Neural progenitor cell (in vitro differentiated cells): ENCODE measurements at places on chromosomes 16 and 17.

GRCh38 chr17:71759422-71760060 lies 361.3 kb upstream of the SOX9 start:
- no peak for DNase-seq

DNA sequence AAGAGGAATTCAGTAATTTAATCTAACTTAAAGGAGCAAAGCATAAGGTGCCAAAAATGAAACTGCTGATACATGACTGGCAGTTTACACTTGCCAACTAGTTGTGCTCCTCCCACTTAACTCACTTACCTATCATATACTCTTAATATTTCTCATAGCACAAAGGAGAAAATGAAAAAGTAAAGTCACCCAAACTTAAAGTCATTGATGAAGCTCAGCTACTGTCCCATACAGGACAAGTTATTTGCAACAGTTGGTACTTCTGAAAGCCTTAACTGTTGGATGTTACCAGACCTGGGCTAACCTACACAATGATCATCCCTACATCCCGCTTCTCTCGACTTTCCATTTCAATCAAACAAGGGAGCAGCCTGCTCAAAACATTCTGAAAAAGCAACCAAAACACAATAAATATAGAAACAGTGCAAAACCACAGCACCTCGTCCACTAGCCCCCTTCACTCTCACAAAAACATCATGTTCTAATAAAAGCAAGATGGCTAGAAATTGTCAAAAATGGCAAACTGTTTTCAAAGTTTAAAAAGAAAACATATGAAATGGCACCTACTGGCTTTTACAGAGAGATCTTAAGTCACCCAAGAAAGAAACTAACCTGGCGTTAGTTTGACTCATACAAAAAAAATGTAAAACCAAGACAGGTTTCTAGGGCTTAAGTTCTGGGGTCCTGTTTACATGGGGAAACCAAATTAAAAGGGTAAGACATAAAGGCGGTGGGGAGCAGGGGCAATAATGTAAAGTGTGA lies 868 bp downstream of the MED13 start:
- DNase-seq = no peak

GRCh38 chr16:89189358-89190025 lies 10.8 kb downstream of the SLC22A31 start:
- no peak for DNase-seq

DNA sequence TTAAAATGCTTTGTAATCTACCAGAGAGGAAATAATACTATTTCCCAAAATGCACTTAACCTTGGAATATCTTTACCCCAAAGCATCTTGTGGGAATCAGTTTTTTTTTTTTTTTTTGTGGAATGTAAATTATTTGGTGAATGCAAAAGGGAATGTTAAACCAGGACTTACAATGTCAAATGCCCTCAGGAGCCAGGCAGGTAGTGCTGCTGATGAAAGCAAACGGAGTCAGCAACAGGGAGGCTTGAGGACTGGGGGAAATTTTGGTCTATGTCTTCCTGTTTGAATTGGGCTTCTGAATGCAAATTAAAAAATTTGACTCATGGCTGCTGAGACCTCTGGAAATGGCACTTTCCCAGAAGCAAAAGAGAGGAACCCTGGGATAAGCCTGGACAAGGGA lies 96.5 kb upstream of the NLRP1 start:
- DNase-seq = no peak

GRCh38 chr17:12386225-12386624 lies 279.5 kb upstream of the MYOCD start:
- DNase-seq = no peak

DNA sequence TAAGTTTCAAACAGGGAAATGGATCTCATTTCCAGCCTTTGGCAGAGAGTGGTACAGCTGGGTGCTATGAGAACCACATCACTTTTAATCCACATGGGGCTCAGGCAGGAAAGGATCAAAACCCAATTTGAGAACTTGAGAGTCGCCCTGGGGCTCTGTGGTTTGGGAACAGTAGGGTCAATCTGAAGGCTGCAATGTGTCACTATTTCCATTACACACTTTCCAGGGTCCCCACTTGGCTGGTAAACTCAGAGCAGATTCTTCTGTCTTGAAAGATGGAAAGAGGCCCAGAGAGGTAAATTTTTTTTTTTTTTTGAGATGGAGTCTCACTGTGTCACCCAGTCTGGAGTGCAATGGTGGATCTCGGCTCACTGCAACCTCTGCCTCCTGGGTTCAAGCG lies 6.7 kb upstream of the HIGD1B start:
- no peak for DNase-seq

GRCh38 chr17:66791347-66791746 lies 43.6 kb upstream of the CACNG5 start:
- DNase-seq = no peak

- DNase-seq = peak; percentile 47
These were observed 12.8 kb upstream of the PRR14 start for GRCh38 chr16:30637944-30638343.

DNA sequence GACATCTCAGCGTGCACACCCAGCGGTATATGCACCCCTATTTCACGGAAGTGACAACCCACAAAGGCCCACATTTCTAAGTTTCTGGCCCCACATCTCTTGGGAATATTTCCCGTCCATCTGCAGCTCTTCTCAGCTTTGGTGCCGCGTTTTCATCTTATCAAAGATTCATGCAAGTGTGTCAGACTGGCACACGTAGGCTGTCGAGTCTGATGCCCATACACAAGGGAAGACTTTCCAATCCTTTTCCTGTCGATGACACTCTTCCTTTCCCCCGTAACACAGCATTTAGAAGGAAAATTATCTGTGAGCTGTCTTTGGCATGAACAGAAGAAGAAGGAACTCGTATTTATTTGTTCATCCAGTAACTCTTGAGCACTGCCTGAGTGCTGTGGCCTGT lies 83.0 kb downstream of the SHISA6 start:
- no peak for DNase-seq

DNA sequence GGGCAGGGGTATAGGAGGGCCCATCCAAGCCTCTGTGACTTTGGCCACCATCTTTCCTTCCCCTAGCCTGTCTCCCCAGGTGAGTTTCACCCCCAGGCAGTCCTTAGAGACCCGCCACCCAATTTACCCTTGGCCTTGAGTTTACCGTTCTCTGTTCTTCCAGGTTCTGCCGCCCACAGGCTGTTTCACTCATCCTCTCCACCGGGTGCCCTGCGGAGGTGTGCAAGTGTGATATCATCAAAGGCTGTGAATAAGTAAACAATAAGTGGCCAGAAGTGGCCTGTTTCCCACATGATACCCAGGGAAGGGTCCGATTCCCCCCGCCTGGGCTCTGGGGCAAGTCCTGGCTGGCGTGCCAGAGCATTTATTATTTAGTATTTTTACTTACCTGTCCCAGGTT lies 15.1 kb upstream of the TLCD3B start:
- no peak for DNase-seq

DNA sequence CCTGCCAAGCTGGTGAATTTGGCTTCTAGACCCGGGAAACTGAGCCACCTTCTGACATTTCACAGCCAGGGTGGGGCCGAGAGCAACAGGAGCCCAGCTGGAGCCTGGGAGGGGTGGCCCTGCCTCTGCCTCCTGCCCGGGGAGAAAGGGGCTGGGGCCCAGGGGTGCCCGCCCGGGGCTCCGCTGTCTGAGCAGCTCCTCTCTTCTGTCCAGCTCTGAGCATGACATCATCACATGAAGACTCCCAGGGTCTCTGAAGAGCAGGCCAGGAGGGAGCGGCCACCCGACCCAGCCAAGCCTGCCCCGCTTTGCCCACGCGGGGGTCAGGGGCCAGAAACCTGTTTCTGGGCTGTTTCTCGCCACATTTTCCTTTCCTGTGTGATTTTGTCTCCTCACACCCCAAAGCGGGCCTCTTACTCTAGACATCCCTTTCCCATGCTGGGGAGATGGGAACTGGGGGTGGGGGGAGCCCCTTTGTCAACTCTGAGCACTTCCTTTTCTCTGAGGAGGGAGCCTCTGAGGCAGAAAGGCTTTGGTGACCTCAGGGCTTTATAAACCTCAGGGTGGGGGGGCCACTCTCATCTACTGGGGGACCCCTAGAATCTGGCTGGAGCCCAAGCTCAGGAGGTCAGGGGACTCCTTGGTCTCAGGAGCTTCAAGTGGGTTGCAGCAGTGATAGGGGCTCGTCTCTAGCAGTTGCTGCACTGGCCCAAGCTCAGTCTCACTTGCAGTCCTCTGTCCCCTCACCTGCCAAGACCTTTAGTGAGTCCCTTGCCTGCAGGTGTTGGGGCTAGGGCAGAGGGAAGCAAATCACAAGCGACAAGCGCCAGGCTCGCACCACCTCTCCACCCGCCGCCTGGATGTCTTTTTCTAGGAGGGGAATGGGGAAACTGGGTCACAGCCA lies 7.6 kb downstream of the UBALD2 start:
- DNase-seq = no peak

GRCh38 chr16:48225456-48225855 lies 18.6 kb upstream of the LONP2 start:
- DNase-seq = no peak

GRCh38 chr17:28846231-28846630 lies 3.6 kb upstream of the FAM222B start:
- no peak for DNase-seq

- DNase-seq = peak; percentile 67
These were observed 2.9 kb upstream of the TTYH2 start for GRCh38 chr17:74210191-74211140.

DNA sequence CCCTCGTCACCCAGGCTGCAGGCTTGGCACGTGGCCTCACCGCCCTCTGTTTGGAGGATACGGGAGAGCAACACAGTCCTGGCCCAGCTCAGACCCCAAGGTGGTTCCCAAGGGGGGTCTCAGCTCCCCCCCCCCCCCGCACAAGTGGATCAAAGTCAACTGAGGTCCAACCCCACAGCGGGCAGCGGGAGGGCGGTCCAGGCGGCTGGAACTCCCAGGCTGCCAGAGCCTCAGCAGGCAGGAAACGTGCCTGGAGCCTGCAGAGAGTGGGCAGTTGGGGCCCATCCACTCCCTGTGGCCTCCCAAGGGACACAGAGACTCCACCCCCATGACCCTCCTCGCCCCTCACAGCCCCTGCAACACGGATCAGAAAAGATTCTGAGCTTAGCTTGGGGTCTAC lies 36.7 kb downstream of the PIEZO1 start:
- DNase-seq = no peak
